SIG-M5 (cell line): ENCODE measurements at places on chromosomes 16 and 17.

DNA sequence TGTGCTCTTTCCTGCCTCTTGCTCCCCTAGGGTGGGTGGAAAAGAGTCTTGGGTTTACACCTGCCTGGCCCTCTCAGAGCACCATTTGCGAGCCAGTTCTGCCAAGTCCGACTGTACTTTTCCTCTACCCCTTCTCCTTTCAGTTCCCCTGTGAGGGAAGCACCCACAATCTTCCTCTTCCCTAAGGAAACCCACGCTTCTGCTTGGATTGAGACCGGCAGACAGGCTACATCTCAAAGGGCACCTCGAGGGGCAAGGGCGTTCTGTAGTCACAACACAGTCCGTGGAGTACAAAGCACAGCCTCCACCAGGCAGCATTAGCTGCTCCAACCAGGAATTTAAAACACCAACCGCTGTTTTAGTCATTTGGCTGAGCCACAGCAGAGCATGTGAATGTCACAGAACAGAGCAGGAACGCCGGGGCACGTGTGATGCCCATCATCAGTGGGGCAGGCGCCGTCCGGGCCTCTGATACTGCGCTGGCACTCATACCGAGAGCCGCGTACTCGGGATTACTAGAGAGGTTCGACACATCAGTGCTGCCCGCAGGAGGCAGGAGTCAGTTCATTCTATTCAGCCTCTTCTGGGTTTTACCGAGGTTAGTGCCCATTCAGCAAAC, 13.7 kb upstream of the MNT start:
- DNase-seq, result no peak

DNA sequence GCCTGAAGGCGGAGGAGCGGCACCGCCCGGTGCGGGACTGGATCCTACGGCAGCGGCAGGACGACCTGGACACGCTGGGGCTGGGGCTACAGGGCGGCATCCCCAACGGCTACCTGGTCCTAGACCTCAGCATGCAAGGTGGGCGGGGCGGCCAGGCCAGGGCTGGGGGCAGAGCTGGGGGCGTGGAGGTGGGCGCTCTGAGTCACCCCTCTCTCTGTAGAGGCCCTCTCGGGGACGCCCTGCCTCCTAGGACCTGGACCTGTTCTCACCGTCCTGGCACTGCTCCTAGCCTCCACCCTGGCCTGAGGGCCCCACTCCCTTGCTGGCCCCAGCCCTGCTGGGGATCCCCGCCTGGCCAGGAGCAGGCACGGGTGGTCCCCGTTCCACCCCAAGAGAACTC, 7.9 kb downstream of the MSLN start:
- DNase-seq, result no peak

- DNase-seq, result no peak
Observed at GRCh38 chr16:77169650-77170236, 21.2 kb upstream of the MON1B start.

DNA sequence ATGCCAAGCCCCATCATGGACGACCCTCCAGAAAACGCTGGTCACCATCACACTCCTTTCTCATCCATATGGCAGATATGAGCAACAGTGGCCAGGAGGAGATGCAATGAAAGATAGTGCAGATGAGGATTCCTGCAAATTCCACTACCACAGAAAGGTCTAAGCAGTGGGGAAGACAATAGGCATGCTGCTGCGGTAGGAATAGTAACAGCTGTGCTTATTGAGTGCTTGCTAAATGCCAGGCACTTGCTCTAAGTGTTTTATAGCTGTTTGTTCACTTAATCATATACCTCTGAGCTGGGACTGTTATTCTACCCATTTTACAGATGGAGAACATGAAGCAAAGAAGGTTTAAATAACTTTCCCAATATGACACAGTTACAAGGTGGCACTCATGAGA, 46.6 kb upstream of the AKAP1 start:
- DNase-seq, result no peak
